ENCODE measurements at places on chromosomes 11 and 22.

GRCh38 chr11:126543691-126544090, 188.2 kb downstream of the ST3GAL4 start:
- DNase-seq, result no peak

DNA sequence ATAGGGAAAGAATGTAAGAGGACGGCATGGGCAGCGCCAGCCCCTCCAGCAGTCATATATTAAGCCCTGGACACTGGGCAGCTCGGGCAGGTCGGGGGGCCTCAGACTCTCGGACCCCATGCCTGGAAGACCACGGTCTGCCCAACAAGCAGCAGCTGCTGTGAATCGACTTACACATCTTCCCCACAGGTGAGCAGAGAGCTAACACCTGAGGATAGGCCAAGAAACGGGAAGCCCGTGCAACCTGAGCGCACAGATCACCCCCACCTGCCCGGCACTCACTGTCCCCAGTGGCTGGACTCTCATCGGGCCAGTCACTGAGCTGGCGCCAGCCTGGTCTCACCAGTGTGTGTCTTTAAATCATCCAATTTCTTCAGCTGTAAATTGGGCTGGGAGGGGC, 4.7 kb upstream of the TCF20 start:
- DNase-seq, result no peak

DNA sequence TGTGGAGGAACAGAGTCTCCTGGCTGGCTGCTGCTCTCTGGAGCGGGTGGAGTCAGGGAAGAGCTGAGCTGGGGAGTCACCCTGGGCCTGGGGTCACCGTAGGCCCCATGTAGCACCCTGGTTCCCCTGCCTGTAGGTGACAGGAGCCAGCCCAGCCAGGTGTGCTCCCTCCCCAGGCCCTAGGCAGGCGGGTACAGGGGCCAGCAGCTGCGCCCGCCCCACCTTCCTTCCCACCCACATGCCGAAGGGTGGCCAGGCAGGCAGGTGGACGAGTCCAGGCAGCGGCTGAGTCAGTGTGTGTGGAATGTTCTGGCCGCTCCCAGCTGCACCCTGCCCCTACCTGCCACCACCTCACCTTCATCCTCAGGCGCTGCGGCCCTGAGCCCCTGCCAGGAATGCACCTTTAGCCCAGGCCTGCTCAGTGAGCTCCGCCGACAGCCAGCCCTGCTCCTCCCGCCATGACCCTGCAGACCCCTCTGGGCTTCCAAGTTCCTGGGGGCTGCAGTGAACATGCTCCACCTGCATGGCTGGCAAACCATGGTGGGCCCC, 654 bp upstream of the SYT8 start:
- DNase-seq, result peak; percentile 30

GRCh38 chr11:9568854-9569587, 4.4 kb upstream of the WEE1 start:
- DNase-seq, result peak; percentile 75

DNA sequence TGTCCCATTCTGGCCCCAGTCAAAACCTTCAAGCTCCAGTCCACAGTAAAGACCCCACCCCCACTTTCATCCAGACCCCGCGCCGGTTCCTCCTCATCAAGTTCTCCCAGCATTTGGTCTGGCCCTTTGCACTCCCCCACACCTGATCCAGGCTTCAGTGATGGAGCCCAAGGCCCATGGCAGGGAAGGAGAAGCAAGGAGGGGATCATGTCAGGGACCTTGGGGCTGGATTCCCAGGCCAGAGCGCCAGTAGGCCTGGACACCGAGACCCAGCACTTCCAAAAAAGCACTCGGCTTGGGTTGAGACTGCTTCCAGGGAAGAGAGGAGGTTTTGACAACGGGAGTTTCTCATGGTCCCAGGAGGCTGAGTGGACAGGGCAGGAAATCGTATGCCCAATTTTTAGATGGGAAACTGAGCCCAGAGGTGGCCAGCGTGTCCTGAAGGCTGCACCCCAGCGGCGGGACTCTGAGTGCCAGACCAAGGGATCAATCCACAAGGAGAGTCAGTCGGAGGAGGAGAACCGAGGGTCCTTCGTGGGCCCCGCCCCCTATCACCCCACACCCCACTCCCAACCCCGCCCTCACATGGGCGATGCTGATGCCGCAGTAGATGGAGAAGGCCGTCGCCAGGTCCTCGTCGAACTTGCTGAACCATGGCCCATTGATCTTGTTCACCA, 90.5 kb downstream of the PDE2A start:
- peak; percentile 24 for DNase-seq

GRCh38 chr22:24525416-24526037, 29.4 kb downstream of the GUCD1 start:
- DNase-seq, result peak; percentile 65

GRCh38 chr11:134479206-134480135, 67.4 kb upstream of the B3GAT1 start:
- no peak for DNase-seq

DNA sequence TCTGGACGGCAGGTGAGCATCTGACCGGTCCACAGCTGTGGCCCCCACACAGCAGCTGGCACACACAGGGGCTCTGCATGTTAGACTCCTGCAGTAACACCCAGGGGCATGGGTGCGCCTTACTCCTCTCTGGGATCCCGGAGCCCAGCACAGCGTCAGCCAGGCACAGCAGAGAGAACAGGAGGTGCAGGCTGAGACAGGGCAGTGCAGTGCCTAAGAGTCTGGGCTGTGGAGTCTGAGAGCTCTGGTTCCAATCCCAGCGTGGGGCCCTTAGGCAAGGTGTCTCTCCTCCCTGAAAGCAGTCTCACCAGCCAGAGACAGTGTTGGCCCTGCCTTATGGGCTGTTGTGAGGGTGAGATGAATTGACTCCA, 2.3 kb downstream of the NUDT8 start:
- DNase-seq, result no peak

DNA sequence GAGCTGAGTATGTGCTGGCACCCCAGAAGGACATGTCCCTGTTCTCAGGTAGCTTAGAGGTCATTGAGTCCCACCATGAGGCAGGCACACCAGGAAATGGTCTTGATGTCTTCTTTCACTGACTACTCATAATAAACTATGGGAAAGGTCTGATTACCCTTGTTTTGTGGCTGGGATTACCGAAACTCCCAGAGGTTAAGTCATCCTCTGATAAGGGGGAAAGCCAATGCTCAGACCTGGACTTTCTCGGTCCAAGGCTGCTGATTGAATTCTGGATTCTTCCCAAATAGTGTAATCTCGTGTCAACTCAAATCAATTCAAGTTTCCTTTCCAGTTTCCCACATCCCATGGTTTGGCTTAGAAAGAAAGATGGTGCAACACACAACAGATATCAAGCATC, 3.7 kb upstream of the CD44 start:
- no peak for DNase-seq

DNA sequence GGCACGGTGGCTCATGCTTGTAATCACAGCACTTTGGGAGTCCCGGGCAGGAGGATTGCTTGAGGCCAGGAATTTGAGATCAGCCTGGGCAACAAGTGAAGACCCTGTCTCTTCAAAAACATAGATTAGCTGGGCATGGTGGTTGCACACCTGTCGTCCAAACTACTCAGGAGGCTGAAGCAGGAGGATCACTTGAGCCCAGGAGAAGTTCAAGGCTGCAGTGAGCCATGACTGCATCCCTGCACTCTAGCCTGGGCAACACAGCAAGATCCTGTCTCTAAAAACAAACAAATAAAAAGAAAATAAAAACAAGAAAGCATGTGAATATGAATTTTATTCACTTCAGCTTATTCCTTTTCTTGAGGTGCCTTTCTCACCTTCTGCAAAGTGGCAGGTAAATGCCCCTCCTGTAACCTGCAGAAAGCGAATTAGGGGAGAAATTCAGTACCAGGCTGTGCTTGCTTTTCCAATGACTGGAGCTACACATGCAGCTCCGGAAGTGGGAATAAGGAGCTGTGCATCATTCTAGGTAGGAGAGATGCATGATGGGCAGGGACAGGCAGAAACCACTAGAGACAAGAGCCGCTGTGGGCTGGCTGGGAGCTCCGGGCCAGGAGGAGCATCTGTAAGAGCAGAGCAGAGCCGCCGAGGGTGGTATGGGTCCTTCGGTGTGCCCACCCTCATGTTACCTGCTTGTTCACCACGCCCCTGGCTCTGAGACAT, 14.7 kb upstream of the KCTD17 start:
- DNase-seq, result no peak

- no peak for DNase-seq
Measured at GRCh38 chr22:18997925-18998315, 61.8 kb upstream of the PRODH start.

DNA sequence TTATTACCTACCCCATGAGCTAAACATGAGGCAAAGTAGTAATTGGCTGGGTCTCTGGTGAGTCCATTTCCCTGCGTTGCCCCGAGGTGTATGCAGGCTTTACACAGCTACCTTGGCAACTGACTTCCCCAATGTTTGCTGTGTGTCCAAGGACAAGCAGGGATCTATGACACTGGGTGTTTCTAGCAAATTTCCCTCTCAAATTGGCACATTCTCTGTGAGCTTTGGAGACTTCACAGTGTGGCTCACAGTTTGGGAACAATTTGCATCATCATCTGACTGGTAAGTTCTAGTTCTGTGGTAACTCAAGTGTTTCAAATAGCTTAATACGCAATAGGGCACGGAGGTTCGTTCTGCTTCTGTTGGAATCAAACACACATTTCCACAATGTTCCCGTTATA, 12.5 kb downstream of the NNMT start:
- no peak for DNase-seq

DNA sequence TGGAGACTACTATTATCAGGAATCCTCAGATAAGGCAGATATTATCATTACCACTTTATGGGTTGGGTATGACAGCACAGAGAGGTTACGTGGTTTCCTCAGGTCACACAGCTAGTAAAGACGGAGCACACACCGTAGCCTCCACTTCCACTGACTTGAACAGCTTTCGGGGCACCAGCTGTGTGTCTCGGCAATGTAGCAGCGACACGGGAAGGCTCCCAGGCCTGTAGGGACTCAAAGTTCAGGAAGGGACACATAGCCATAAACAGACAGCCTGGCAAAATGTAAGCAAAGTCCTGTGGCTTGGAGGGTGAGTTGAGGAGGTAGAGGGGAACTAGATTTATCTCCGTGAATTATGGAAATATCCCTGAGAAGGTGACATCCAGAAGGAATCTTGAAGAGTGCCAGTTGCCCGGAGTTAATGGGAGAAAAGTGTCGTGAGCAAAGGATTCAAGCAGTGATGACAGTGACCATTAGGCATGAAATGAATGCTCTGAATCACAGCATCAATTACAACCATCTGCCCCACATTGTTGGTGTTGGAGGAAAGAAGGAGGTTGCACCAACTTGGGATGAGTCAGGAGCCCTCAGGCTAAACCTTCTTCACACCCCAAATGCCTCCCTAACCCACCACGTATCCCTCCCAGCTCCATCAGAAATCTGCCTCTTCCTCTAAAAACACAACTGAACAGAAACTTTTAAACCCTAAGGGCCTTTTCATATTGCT, 106.7 kb upstream of the ASPHD2 start:
- no peak for DNase-seq

- no peak for DNase-seq
Measured at GRCh38 chr22:30315962-30316576, 10.7 kb downstream of the TBC1D10A start.

DNA sequence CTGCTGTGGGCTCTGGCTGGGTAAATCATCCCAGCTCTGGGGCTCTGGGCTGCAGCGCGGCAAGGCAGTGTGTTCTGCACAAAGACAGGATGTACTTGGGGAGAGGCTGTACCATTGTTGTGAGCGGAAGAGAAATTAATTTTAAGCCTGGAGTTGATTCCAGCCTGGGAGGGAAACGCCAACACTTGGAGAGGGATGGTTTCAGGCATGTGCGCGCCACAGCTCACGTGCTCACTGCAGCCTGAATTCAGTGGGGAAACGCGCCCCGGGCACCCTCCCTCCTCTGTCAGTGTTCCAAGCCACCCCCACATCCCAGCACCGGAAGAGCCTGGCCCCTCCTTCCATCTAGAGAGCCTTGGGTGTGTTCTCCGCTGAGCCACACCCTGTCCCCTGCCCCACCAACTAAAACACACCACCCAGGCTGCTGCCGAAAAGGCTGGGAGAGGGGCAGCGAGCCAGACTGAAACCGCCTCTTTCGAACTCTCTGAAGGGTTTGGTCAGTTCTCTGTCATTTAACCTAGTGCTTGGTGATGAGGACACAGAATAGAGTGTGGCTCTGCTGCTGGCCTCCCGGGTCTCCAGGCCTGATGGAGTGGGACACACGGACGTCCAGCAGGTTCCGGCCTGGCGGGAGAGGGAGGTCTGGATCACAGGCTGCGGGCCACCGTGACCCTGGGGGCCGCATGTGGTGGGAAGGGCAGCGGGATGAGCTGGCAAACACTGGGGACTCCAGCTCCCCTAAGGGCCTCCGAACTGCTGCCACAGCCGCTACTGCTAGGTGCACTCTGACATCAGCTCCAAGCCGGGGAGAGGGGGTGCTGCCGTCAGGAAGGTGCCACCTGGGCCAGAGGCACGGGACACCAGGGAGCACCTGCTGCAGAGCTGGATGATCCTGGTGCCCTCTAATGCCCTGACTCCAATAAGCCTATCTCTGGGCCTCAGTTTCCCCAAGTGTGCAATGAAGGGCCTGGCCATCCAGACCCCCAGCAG, 230.8 kb downstream of the CTTN start:
- DNase-seq, result peak; percentile 81

- no peak for DNase-seq
Measured at GRCh38 chr11:70472240-70472639, 73.9 kb downstream of the CTTN start.

DNA sequence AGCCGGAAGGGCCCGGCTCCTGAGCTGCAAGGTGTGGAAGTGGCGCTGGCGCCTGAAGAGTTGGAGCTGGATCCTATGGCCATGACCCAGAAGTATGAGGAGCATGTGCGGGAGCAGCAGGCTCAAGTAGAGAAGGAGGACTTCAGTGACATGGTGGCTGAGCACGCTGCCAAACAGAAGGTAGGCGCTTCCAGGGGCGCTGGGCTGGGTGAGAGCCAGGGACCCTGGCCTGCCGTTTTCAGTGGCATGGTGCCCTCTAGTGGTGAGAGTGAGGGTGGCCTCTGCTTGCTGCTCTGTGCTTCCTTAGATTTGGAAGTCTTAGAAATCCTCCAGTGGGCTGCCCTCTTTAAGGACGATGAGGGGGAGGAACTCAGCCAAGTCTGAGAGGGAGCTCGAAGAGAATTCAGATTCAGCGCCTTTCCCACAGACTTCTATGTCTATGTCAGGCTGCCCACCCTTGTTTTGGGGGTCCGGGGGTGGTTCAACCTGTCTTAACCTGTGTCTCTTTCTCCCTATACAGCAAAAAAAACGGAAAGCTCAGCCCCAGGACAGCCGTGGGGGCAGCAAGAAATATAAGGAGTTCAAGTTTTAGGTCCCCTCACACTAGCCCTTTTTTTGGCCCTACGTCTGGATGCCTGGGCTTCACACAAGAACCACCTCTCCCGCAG, 1.8 kb upstream of the PACS1 start:
- DNase-seq, result peak; percentile 78

DNA sequence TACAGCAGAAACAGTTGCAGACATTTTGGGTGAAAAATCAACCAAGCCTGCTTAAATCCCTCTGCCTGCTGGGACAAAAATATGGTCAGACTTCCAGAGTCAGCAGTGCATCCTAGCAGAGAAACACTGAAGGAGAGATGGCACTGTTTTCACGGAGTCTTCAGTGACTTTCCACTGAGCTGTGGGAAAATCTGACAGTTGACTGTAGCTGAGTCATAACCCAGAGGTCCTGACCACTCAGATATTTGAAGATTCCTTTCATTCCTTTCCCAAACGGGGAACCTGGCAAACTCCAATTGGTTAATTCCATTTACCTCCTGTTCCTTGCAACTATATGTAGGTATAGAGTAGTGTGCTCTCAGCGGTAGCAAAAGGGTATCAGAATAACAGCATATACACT, 20.9 kb upstream of the UPB1 start:
- DNase-seq, result no peak

GRCh38 chr11:37718431-37718999, 1120.5 kb upstream of the RAG2 start:
- DNase-seq, result no peak
